ENCODE measurements at places on chromosomes 6 and 20. TPM values are rescaled to one million over a fixed set of nuclear protein-coding genes. Genes with fewer than 3 reads are reported as not detected.

The SLC22A1 gene
- total RNA-seq, result 0.31 TPM

The ANGPT4 gene
- not detected for total RNA-seq

The HEY2 gene
- total RNA-seq, result not detected

The GRM1 gene
- total RNA-seq, result 0.75 TPM

The C20orf141 gene
- not detected for total RNA-seq

The SLC35F1 gene
- not detected for total RNA-seq

The CLPSL1 gene
- total RNA-seq, result not detected

The FAM209A gene
- not detected for total RNA-seq

Data from myocyte (in vitro differentiated cells).